Right ventricle myocardium superior (tissue), 1 donor: ENCODE measurements at places on chromosomes 6 and 20.

GRCh38 chr20:23546435-23547144 is 21.7 kb downstream of the CST9L start:
- DNase-seq, result no peak

- DNase-seq, result no peak
Observed at GRCh38 chr6:29552512-29553051, 7.0 kb downstream of the UBD start.

- no peak for DNase-seq
Observed at GRCh38 chr6:137692806-137693205, 174.3 kb upstream of the TNFAIP3 start.

DNA sequence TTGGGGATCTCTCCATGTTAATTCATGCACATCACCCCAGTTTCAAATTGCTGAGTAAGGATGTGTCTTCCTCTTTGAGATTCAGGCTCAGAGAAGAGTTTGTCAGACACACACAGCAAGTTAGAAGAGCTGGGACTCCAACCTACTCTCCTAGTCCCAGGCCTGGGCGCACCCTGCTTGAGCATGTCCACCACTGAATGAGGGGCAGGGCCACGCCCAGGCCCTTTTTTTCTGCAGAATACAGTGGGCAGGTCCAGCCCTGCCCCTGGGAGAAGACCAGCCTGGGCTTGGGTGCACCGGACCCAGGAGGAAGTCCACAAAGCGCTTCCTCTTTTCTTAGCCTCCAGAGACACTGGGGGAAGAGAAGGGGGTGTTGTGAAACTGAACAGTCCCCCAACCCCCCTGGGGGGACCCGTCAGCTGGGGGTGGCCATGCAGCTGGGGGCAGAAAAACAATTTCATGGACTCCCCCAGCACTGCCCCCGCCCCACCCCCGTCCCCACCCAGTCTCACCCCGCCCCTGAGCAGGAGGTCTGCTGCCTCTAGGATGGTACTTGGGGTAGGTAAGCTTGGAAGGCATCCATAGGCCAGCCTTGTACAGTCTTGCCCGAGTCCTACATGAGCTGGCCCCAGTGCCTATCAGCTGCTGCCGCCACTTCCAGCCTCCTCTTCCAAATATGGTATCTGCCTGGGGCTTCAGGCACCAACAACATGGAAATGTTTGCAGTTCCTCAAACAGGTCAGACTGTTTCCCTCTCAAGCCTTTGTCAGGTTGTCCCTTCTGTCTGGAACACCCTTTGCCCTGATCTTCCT is 11.7 kb upstream of the HCK start:
- peak; percentile 76 for DNase-seq

DNA sequence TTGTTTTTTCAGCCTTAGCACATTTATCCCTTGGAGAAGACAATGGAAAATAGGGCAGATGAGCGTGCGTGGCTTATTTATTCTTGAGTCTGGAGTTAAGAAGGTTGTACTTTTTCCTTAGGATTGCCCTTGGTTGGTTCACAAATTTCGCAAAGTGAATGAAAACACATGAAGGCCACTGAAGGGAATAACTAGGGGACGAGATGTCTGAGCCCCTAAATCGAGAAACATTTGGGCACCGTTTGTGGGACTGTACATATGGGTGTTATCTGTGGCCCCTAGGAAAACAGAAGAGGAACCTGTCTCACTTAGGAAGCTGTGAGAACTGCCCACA is 19.4 kb upstream of the TRIM27 start:
- no peak for DNase-seq

DNA sequence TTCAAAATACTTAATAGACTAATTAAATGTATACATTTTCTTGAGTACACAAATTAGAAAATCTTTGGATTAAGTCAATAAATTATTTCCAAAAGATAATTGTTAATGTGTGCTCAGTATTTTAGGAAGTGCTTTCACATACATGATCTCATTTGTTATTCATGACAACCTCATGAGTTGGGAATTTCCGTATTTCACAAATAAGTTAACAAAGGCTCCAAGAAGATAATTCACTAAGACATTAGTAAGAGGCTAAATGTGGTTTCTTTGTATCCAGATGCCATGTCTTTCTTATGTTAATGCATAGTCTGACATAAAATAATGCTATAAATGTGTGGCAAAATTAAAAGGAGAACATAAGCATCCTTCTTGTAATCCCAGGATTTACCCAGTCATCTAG is 79.5 kb upstream of the TCF21 start:
- DNase-seq, result no peak

- no peak for DNase-seq
Observed at GRCh38 chr6:70839286-70840266, 117.3 kb downstream of the B3GAT2 start.

- DNase-seq, result no peak
Observed at GRCh38 chr6:86723729-86724128, 213.6 kb upstream of the HTR1E start.

- DNase-seq, result no peak
Observed at GRCh38 chr6:105628156-105628860, 225.4 kb upstream of the PREP start.

GRCh38 chr6:150142670-150143515 is at the start of gene PPP1R14C:
PPP1R14C (plus strand) TSS chr6:150143044; CDS start chr6:150143193, 149 bp downstream.
- peak; percentile 58 for DNase-seq

DNA sequence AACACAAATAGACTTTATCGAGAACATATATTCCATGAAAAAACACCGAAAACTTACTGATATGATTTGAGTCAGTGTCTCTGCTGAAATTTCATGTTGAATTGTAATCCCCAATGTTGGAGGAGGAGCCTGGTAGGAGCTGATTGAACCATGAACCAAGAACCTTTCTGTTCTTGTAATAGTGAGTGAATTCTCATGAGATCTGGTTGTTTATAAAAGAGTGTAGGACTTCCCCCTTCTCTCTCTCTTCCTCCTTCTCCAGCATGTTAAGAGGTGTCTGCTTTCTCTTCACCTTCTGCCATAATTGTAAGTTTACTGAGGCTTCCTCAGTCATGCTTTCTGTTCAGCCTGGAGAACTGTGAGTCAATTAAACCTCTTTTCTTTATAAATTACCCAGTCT is 1289.3 kb upstream of the CITED2 start:
- no peak for DNase-seq

DNA sequence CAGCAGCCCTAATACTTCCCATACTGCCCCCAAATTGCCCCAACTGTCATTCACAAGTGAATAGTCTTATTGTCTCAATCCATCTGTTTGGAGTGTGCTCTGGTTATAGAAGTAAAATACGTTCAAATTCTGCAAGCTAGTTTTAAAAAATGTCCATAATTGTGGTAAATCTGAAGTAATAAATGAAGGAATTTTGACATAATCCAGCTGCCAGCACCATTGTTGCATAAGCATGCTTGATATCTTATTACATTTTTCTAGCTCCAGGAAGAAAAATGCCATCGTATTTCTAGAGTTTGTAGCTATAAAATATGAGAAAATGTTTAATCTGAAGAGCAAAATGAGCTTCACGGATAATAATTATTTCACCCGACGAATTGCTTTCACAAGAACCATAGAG is 664.7 kb downstream of the RFPL4B start:
- DNase-seq, result no peak

DNA sequence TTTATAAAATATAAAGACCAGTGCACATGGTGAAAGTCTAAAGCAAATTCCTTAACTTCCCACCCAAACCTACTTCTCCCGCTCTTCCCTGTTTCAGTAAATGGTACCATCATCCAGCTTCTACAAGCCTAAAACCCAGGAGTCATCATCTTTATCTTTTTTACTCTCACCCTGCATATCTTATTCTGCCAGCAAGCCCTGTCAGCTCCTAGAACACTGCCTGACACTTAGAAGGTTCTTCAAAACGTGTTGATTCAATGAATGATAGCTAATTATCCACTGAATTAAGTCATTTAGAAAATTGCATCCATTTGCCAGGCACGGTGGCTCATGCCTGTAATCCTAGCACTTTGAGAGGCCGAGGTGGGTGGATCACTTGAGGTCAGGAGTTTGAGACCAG is 185.7 kb downstream of the TFAP2B start:
- no peak for DNase-seq

- no peak for DNase-seq
Observed at GRCh38 chr6:10300071-10300470, 114.8 kb downstream of the TFAP2A start.

DNA sequence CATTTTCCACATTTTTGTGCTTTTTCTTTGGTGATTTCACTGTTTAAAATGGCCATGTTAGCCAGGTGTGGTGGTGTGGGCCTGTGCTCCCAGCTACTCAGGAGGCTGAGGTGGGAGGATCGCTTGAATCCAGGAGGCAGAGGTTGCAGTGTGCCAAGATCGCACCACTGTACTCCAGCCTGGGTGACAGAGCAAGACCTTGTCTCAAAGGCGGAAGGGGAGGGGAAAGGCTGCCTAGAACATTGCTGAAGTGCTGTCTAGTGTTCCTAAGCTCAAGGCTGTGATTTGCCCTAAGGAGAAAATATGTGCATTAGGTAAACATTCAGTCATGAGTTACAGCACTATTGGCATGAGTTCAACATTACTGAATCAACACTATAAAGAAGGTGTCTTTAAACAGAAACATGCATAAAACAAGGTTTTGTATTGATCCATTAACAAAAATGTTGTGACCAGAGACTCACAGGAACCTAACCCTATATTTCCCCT is 14.0 kb downstream of the ZC2HC1B start:
- DNase-seq, result no peak

DNA sequence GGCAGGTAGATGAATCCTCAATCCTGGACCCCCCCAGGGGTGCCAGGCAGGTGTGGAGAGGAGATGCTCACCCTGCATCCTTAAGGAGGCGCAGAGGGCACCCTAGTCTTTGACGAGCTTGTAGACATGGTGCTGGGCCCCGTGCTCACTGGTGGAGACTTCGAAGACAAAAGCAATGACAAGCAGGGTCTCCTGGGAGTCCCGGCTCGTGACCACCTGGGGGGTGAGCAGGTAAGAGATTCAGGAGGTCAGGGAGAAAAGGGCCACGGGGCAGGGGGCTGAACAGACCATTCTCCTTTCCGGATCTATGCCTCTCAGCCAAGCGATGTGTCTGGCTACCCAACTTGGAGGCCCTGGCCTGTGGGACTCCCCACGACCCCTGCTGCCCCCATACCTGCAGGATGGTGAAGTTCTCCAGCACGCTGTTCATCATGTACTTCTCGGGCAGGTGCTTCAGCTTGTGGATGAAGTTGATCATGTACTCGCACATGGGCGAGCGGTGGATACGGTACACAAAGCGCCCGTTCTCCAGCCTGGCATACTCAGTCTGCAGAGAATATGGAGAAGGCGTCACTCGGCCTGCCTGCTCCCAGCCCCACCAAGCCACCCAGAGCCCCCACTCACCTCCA is 6.9 kb downstream of the RPL10A start:
- DNase-seq, result no peak

DNA sequence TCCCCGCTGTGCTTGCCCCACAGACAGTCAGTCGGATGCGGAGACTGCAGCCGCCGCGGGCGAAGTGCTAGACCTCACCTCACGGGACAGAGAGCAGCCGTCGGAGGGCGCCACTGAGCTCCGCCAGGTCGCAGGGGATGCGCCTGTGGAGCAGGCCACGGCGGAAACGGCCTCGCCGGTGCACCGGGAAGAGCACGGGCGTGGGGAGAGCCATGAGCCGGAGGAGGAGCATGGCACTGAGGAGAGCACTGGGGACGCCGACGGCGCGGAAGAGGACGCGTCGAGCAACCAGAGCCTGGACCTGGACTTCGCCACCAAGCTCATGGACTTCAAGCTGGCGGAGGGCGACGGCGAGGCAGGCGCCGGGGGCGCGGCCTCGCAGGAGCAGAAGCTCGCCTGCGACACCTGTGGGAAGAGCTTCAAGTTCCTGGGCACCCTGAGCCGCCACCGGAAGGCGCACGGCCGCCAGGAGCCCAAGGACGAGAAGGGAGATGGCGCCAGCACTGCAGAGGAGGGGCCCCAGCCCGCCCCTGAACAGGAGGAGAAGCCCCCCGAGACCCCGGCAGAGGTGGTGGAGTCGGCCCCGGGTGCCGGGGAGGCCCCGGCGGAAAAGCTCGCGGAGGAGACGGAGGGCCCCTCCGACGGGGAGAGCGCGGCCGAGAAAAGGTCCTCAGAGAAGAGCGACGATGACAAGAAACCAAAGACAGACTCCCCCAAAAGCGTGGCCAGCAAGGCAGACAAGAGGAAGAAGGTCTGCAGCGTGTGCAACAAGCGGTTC is 66.4 kb downstream of the SSR1 start:
- DNase-seq, result no peak

- no peak for DNase-seq
Observed at GRCh38 chr6:169959136-169960002, 207.9 kb downstream of the ERMARD start.

DNA sequence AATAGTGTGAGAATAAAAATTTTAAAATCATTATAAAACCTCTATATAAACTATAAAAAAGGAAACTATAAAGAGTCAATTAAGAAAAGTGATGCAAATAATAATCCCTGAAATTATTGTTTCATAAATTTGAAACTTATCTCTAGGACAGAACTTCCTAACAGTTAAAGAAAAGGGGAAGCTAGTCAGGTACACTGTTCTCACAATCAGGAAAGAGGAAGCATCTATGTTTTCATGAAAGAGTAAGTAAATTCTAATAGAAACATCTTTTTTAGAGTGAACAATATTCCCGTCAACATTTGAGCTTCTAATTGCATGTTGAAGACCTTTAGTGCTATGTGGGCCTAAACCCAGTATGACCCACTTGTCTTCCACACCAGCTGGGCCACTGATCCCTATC is 1.2 kb upstream of the ADGRF1 start:
- no peak for DNase-seq

GRCh38 chr6:156396791-156397418 is 380.3 kb upstream of the ARID1B start:
- no peak for DNase-seq

DNA sequence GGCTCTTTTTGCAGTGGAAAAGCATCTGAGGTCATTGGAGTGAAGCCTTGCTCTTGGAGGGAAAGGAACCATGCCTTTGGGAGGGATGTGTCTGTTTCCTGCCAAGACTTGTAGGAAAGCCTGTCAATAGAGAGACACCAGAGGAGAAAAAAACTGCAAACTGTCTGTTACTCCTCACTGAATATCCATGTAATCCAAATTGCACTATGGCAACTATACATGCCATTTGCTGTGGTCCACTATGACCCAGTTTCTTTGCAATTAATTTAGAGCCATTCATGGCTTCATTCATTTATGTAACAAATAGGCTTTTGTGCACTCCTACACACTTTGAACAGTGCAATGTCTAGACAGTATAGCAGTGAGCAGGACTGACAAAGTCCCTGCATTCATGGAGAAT is 296.5 kb downstream of the SLC35F1 start:
- no peak for DNase-seq

- no peak for DNase-seq
Observed at GRCh38 chr6:129696843-129697242, 13.1 kb downstream of the ARHGAP18 start.

DNA sequence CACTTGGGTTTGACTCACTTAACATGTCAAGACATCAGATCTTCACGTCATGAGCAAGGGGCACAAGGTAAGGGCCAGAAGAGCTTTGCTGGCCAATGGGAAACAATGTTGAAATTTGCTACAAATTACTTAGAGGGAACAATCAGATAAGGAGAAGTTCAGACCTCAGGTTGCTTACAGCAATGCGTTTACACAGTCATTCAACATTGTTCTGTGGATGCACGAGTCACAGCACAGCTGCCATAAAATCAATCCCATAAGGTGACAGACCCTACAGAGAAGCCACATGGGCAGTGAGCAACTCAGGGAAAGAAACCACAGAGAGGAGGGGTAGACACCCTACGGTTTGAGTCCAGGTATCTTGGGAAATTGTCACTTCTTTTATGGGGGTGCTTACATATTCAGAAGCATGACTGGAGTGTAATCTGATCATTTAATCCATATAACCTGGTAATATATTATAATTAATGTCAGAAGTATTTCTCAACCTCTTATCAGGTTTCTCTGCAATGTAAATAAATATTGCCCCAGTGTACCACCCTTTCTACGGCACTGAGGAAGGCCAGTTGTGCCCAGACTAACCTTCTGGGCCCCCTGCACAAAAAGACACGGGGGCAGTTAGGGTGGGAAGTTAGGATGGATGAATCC is 2.3 kb upstream of the SLC22A2 start:
- no peak for DNase-seq
